Psoas muscle (tissue), 8 donors: ENCODE measurements at places on chromosomes 1 and 21. TPM values are rescaled to one million over a fixed set of nuclear protein-coding genes. Genes with fewer than 3 reads are reported as not detected.

DNA sequence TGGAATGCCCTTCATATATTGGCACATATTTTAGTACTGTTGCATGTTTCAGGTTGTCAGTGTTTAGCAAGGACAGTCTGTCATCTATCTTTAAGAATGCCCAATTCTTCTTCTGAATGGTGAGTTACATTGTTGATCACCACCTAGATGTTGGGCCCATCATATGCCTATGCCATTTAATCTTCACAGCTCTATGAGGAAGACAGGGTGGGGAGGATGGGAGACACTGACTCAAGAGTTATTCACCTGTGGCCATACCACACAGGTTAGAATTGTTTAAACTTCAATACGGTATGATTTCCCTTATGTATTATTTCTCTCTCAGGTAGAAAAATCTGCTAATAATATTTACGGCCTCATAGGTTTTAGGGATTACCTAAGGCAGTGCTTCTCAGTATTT lies 44.8 kb downstream of the MPZL1 start:
- DNase-seq: no peak

DNA sequence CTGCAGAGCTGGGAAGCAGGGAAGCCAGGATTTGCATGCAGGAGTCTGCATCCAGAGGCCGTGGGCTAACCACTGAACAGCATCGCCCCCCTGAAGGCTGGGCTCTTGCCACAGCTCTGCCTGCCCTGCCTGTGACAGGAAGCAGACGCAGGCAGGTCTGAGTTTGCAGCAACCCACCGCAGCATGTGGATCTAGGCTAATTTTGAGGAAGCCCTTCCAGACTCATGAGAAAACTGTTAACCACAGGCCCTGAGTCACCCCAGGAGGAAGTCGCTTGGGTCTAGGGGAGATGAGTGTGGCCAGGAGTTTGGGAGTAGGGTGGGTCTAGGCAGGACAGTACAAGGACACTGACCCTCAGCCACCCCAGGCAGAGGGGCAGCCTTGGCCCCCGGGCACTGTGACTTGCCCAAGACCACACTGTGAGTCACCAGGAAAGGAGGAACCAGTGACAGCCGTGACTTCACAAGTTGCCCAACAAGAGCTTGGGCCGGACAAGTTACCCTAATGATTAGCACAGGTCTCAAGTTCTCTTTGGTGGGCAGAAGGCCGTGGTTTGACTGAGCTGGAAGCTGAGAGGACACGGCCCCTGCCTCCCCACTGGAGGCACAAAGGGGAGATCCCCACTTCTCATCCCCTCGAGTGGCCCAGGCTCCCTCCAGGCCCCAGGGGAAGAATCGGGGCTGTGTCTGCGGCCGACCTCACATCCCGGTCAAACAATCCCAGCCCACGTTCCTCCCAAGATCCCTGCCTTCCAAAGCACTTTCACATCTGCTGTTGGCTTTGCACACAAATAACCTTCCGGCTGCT lies 826 bp downstream of the LAPTM5 start:
- peak; percentile 69 for DNase-seq

DNA sequence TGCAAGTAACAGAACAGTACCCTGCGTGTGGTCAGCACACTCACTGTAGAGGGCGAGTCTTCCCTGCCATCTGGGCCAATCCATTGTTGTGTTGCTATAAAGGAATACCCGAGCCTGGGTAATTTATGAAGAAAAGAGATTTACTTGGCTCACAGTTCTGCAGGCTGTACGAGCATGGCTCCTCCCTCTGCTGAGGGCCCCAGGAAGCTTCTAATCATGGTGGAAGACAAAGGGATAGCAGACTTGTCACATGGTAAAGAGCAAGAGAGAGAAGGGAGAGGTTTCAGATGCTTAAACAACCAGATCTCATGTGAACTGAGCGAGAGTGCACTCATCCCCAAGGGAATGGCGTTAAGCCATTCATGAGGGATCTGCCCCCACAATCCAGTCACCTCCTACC lies 126.2 kb downstream of the CNIH3 start:
- no peak for DNase-seq

- DNase-seq: no peak
Measured at GRCh38 chr1:47479664-47480063, 41.8 kb downstream of the FOXD2 start.

GRCh38 chr1:85934516-85934915 lies 222.1 kb downstream of the COL24A1 start:
- no peak for DNase-seq

DNA sequence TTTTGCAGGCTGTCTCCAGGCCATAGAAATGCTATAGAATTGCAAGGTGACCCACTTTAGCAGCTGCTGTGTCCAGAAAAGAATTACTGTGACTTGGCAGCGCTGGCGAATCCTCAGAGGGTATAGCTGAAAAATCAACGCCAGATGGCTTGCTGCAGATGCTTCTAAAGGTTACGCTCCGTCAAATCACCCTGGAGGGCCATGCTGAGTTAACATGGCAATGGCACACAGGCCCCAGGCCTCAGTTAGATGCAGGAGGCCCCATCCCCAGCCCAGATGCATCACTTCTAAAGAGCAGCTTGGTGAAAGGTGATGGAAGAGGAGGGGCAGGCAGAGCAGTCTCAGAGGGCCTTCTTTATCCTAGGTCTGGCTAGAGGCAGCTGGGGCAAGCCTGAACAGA lies 18.0 kb downstream of the KIAA1614 start:
- DNase-seq: no peak

DNA sequence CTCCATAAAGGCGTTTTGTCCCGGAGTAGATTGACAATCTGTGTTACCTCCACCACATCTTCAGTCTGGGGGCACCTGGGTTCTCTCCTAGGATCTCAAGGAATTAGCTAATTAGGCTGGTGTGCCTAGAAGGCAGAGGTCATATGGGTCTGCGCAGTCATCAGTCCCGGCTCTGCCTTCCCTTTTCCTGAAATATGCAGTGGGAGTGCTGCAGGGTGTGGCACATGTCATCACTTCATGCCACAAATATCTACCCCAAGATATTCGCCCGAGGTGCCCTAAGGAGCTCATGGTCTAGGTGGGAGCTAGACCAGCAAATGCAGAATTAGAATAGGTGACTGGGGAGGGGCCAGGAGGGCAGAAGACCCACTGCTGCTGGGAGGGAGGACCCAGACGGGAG lies 42.9 kb downstream of the ACTL8 start:
- no peak for DNase-seq

DNA sequence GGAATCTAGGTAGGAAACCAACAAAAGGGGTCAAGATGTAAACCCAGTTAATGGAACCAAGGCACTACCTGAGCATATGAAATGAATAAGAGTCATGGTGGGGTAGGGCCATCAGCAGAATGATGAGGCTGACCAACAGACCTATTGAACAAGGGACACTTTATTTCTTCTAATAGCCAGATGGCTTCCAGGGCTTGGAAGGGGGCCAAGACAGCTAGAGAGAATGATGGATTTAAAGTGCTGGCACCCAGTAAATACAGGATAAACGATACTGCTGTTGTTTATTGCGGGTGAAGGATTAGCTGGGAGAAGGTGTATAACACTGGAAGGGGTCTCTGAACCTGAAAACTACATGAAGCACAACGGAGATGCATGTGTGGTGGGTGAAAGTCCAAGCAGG lies 15.6 kb downstream of the DDAH1 start:
- no peak for DNase-seq

GRCh38 chr1:6385488-6386191 lies 7.9 kb downstream of the ACOT7 start:
- DNase-seq: peak; percentile 35

GRCh38 chr1:179601093-179601492 lies 9.5 kb downstream of the TDRD5 start:
- no peak for DNase-seq

GRCh38 chr21:42705746-42706374 lies 52.4 kb downstream of the PDE9A start:
- no peak for DNase-seq

- DNase-seq: no peak
Measured at GRCh38 chr1:31218705-31219104, 21.0 kb downstream of the NKAIN1 start.

- DNase-seq: peak; percentile 28
Measured at GRCh38 chr1:9883585-9884449, 26.3 kb downstream of the CTNNBIP1 start.

DNA sequence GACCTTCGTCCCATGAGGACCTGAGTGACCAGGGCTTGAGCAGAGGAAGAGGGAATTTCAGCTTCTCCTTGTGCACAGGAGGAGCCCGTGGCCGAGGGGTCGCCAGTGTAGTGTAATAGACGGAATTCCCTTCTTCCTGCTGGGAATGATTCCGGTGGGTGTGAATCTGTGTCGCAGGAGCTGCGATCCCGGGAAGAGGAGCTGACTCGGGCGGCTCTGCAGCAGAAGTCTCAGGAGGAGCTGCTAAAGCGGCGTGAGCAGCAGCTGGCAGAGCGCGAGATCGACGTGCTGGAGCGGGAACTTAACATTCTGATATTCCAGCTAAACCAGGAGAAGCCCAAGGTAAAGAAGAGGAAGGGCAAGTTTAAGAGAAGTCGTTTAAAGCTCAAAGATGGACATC lies 34.4 kb downstream of the MAP3K21 start:
- no peak for DNase-seq

DNA sequence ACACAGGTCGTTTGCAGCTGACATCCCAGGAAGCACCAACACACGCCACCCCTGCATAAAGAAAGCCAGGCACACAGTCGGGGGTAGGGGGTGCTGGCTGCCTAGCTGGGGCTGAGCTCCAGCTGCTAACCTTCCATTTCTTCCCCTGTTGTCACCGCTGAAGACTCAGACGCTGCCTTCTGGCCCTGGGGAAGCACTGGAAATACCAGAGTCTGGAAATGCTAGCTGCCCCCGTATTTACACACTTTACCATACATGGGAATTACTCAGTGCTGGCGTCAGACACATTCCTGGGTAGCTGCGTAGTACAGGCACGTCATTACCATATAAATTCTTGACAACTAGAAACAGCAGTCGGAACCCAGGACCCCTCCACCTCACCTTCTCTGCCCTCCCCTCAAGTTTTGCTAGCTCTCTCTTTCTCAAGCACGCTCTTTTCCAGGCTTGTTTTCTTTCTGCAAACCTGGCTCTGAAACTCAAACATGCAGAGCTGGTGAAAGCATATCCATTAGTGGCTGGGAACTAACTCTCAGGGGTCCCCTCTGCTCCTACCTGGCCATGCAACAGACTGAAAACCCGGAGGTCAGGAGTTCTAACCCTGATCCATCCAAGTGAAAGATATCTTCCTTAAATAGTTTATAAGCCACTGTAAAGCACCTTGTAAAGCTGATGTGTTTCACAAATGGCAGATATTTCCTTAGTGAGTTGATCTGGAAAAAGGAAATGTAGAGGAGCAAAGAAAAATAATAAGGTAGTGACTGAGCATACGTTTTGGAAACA lies 3.3 kb downstream of the CSRP1 start:
- no peak for DNase-seq

DNA sequence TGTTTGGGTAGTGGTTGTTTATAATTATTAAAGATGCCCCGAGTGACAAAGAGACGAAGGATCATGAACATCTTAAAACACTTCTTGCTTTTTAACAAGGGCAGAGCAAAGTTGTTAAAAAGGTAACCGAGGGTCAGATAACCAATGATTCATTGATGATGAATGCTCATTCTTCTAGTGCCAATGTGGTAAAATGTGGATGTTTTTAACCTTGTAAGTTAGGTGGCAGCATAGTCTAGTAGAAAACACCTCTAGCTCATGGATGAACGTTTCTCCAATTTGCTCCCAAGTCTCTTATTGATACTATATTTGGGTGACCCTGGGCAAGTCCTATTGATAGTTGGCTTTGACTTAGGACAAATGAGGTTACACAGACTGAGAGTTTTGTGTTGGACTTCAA lies 167.9 kb downstream of the KIF26B start:
- no peak for DNase-seq

- no peak for DNase-seq
Measured at GRCh38 chr1:98104289-98104688, 183.5 kb upstream of the DPYD start.

The ZFYVE9 gene
- total RNA-seq: 29.9 TPM

The LAD1 gene
- 17.7 TPM for total RNA-seq

The DCDC2B gene
- not detected for total RNA-seq

The SLC9C2 gene
- total RNA-seq: not detected

The DAP3 gene
- 120 TPM for total RNA-seq
